ENCODE measurements at places on chromosomes 4 and X.

DNA sequence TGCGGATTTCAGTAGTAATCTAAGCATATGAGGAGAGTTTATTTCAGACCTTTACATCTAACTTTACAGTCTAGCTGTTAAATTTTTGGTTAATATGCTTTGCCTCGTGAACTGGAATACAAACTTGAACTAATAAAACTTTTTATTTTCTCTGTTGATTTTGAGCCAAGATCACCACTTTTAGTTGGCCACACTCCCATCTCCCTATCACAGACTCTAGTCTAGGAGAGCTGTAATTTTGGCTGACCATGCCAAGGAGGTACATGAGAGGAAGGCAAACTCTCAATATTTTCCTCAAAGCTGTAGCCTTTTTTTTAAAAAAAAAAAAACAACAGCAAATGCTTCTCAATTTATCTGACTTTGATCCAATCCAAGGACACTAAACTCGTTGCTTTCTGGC is 597.5 kb upstream of the PCDH7 start:
- no peak for DNase-seq

- DNase-seq, result no peak
Measured at GRCh38 chrX:2176274-2176673, 324.5 kb downstream of the DHRSX start.

DNA sequence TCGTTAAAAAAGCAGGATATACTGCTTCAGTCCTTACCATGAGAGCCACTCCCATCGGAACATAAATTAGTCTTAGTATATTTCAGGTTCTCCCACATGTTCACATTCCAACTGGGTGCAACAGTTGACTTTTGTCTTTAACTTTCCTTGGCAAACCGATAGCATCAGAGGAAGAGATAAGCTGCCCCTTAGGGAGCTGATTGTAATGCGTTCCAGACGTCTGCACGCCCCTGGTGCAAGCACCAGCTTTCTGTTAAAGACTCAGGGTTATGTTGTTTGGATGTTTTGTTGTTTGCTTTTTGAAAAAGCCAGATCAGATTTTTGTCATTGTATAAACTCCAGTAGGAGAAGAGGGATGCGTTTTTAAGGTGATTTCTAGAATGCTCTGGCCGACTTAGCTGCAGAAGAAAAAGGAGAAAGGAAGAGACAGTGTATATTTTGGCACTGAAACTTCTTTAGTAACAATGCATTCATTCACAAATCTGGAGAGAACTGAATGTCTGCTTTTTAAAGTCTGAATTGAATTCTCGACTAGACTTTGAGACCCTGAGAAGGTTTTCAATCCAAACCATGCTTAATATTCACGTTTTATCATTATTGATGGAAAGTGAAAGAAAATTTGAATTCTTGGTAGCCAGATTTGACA is 160.9 kb downstream of the CBR4 start:
- DNase-seq, result no peak

DNA sequence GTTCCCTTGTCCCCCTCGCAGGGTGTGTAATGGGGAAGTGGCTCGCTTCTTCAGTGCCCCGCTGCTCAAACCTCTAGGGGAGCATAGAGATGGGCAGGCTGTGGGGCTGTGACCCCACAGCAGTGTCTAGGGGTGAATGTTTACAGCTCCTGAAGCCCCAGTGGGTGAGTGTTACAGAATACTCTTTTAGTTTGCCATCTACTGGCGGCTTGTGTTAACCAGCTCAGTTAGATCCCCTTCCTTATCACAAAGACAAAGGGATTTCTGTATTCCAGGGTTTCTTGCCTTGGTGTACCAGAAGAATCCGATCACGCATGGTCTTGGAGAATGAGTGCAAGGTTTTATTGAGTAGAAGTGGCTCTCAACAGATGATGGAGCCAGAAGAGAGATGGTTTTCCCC is 108.1 kb upstream of the IQCM start:
- no peak for DNase-seq

DNA sequence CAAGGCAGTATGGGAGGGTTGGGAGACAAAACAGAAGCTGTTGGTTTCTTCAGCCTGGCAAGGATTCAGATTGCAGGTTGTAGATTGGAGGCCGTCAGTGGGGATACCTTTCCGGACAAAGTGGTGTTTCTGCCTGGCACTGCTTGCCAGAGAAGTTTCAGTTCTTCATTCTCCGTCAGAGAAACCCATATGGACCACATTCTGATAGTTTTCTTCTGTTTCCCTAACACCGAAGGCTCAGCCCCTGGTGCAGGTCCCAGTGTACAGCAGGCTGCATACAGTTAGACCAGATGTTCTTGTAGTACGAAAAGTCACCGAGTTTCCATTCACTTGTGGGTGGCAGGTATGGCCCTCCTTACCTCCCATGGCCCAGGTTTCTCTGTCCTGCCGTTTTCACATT is 107.3 kb downstream of the PTTG2 start:
- DNase-seq, result no peak

- no peak for DNase-seq
Measured at GRCh38 chr4:150978738-150979575, 36.1 kb downstream of the LRBA start.

DNA sequence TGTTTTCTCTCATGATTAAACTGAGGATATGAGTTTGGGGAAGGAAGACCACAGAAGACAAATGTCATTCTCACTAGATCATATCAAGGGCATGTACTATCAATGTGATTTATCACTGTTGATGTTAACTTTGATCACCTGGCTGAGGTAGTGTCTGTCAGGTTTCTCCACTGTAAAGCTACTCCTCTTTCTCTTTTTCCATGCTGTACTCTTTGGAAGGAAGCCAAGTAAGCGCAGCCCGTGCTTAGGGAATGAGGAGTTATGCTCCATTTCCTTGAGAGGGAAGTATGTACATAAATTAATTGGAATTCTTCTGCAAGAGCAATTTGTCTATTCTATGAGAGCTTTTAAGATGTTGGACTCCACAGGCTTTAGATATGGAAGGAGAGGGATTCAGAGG is 4.0 kb upstream of the KANTR start:
- DNase-seq, result no peak

- no peak for DNase-seq
Measured at GRCh38 chr4:7521666-7522065, 86.9 kb upstream of the PSAPL1 start.

DNA sequence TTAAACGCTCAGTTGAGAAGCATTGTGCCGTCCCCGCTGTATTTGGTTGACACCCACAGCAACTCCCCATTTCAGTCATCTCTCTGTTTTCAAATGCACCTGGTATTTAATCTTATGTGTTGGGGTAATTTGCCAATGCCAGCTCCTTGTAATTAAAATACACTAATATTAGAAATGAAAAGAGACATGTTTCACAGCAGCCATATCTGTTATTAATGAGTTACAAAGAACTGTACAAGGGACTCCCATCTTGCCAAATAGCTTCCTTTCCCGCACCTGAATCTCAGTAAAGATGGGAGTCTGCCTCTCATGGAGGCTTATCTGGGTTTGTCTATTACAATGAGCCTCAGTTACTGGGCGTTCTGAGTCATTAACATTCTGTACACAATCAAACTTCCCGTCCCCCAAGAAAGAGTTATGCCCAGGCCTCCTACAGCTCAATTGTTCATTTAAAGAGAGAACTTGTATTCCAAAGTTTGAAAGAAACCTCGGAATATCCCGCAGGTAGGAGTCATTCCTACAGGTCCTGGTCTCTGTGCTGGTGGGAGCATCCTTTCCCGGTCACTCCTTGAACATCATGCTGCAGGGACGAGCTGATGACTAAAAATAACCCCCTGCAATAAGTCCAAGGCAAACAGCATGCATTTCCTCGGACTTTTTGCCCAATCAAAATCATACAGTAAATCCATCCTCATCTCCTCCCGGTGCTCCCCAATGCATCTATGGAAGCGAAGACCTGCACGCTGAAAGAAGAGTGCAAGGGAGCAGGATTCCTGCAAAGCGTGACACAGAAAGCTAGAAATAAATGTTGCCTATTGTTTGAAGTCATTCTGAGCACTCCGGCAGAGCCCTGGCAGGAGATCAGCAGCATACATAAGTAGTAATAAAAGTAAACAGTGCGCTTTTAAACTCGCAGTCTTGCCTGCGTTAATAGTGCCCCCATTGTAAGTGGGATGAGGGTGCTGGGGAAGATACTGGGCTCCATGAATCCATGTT is 926 bp downstream of the NDP start:
- peak; percentile 58 for DNase-seq

All from putamen (tissue), 1 donor.